Effector CD8-positive, alpha-beta T cell (primary cell): ENCODE measurements at places on chromosomes 5 and 9.

GRCh38 chr5:107975568-107975967 is 304.8 kb upstream of the EFNA5 start:
- no peak for DNase-seq

DNA sequence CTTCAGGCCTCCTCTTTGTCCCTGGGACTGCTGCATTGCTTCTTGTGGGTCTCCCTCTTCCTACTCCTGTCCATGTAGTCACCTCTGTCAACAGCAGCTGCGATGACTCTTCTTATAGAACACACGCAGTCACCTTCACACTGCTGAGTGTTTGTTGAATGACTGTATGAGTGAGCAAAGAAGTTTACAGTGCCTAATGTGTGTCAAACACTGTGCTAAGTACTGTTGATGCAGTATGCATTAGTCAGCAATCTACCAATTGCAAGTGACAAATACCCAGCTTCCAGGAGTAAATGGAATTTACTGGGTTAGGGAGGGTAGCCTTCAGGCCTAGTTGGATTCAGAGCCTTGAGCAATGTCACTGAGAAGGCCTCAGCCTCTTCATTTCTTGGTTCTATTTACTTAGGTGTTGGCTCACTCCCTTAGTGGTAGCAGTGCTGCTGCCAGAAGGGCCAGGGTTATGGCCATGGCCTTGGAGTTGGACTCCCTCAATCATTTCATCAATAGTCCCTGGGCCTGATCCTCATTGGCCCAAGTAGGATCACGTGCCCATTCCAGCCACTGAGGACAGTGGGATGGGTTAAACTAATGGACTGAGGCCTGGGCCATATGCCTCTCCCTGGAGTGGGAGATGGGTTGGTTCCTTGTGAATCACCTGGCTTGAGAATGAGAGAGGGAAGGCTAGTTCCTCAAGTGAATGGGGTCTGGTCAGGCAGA is 93.5 kb downstream of the RGS3 start:
- DNase-seq, result no peak

DNA sequence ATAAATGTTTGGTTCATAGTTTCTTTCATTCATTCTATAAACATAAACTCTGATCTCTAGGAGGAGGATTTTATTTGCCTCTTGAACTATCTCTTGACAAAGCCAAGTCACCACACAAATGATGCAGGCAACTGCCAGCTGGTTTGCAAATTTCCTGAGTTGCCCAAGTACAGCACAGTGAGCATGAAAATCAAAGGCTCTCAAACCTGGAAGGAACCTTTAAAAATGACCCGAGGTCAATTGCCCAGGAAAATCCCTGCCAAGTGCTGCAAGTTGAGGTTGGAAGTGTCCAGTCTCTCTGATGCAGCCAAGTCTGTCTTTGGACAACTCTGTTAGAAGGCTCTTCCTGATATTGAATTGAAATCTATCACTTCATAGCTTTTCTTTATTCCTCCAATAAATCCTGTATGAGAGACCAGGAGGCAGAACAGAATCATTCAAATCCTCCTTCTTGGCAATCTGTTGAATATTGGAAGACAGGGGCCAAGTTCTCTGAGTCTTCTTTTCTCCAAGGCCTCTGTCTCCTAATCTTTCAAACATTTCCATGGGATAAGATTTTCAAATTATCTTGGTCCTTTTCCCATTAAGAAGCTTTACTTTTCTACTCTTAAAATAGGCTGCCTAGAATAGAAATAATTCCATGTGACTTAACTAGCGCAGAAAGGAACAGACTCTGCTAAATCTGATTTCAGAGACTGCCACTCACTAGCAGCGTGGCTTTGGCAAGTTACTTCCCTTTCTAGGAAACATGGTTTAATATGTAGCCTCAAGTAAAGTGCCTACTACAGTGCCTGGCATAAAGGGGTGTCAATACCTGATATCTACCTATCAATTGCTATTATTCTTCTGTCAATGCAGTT is 159.2 kb downstream of the SNX18 start:
- no peak for DNase-seq

GRCh38 chr9:22079873-22080341 is 70.8 kb upstream of the CDKN2B start:
- DNase-seq, result no peak

DNA sequence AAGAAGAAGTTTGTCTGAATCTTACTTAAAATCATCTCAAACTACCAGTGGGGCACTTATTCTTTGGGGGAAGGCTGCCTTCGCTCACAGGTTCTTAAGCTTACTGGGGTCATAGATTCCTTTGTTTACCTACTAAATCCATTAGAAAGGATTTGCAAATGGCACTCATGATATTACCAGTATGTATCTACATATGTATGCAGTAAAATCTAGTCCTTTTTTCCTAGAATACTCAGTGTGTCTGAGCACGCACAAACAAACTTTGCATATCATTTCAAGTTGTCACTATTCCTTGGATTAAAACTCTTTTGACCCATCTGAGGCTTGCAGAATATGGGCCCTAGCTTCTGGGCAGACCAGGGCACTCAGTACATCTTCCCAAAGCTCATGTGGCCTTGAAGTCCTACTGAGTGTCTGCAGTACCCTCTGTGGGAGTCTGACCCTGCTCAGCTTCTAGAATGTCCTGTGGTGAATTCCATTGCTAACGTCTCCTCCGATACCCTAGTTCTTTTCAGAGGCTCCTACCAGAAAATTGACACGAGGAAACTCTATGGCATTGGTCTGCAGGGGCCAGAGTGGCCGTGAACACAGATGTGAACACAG is 297.9 kb downstream of the SLIT3 start:
- no peak for DNase-seq

GRCh38 chr9:121269642-121270254 is 1.8 kb downstream of the GSN start:
- DNase-seq, result no peak

DNA sequence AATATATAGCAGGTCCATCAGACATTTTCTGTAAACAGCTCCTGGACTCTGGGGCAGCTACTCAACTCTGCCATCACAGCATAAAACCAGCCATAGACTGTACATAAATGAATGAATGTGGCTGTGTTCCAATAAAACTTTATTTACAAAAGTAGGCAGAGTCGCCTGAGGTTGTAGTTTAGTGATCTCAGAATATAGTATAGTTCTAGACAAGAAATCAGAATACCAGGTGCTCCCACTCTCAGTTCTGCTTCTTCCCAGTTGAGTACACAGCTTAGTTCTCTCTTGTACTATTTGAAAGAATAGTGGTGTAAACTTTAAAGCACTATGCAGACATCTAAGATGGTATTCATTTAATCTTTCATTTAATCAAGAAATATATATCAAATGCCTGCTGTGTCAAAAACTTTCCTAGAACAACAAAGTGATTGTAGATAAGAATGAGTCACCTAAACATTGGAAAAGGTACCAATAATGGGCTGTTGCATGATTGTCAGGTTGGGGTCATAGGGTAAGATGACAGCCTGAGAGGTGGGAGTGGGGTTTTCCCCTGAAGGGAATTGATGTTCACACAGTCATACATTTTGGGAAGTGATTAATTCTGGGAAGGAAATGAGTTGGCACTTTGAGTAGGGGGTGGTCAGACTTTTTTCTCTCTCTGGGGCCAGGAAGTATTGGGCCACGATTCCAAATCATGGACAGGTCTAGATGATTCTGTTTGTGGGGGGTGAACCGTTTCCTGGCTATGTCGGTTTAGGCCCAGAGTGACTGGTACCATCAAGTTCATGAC is 37.0 kb downstream of the TNFSF8 start:
- no peak for DNase-seq

GRCh38 chr9:70303268-70303667 is 44.5 kb downstream of the SMC5 start:
- no peak for DNase-seq

GRCh38 chr5:172091956-172092732 is 85.7 kb upstream of the FBXW11 start:
- DNase-seq, result no peak

- no peak for DNase-seq
Measured at GRCh38 chr9:124632077-124632621, 125.0 kb upstream of the NR5A1 start.

- no peak for DNase-seq
Measured at GRCh38 chr5:33153831-33154230, 286.9 kb upstream of the TARS1 start.

DNA sequence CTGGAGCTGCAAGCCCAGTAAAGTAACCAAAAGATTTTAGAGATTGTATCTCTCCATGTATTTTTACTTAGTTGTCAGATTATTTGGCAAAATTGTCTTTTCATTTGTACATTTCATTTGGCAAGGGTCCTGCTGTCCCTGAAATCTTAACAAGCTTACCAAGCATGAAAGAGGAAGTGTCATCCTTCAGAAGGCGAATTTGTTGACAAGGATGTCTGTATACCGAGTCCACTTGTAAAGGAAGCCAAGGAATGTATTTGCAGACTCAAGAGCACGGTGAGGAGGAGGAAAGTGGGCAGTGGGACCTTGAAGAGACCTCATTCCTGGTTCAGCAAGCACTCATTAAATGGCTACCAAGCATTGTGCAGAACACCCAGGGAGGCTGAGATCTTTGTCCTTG is 7.5 kb upstream of the OTULINL start:
- no peak for DNase-seq

DNA sequence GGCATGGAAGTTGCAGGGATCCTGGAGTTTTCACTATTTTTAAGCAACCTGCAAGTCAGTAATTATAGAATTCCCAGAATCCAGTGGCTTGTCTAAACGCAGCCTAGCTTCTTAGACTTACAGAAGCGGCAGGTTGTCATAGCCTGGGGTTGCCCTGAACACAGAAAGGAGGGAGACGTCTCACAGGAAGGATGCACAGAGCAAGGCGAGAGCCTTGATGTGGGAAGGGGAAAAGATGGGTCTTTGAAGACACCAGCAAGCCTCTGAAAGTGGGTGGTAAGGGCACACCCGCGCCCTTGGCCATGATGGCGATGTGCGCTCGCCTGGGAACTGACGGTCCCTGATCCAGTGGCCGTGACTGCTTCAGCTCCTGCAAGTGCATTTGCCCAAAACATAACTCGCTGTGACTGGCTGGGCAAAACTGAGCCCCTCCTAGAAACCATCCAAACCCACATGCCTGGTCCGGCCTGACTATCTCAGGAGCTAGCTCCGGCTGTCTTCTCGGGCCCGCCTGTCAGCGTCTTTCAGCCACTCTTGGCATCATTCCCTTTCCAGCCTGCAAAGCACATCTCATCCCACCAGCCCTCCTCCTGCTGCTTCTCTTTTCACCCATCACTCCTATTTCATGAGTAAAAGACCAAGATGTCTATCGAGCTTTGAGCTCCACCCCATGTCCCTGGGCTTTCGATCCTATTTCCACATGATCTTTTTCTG is 17.1 kb downstream of the FBP1 start:
- DNase-seq, result no peak

GRCh38 chr9:109311286-109311685 is 9.6 kb downstream of the EPB41L4B start:
- no peak for DNase-seq

DNA sequence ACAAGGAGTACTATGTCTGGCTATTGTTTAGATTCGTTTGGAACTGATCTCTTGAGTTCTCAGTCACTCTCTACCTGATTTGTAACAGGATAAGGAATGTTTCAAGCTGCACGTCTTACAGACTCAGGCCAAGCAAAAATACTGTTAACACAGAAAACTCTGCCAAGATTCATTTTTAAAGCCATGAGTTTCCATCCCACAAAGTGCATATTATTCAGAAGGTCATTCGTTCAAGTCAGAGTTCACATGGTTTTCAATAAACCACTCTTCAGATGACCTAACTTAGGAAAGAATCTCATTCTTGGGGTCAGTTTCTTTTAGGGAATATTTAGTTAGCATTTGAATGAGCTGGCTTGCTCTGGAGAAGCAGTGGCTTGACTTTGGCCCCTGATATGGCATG is 49.3 kb downstream of the F2R start:
- no peak for DNase-seq

DNA sequence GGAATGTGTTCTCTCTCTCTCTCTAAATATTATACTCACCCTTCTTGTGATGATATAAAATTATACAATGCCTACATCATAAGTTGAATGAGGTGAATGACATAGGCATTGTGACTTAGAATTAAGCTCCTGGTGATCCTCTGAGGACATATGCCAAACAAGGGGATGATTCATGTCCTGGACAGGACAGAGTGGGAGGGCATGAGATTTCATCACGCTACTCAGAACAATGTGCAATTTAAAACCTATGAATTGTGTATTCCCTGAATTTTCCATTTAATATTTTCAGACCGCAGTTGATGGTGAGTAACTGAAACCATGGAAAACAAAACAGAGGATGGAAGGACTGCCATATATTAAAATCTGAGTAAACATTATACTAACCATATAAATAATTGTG is 782.2 kb upstream of the NUDT12 start:
- DNase-seq, result no peak

- DNase-seq, result no peak
Measured at GRCh38 chr5:107799306-107799705, 128.6 kb upstream of the EFNA5 start.

- DNase-seq, result no peak
Measured at GRCh38 chr9:133807818-133808217, 69.7 kb upstream of the SARDH start.

GRCh38 chr5:149207831-149208230 is 63.8 kb upstream of the AFAP1L1 start:
- no peak for DNase-seq

DNA sequence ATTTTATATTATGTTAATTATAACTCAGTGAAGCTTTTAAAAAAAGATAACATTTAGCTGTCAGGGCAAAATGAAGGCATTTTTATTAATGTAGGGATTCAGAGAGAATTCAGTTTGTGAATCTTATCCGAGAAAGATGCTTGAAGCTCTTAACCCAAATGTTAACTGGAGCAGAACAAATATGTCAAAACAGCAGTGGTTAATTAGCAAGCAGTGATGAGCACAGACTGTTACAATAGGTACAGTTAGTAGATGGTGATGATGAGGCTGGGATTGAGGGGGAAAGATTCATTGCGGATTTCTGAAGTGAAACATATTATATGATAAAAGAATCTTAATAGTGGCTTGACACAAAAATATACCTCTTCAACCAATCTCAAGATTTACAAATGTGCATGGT is 356.7 kb downstream of the DIRAS2 start:
- DNase-seq, result no peak

DNA sequence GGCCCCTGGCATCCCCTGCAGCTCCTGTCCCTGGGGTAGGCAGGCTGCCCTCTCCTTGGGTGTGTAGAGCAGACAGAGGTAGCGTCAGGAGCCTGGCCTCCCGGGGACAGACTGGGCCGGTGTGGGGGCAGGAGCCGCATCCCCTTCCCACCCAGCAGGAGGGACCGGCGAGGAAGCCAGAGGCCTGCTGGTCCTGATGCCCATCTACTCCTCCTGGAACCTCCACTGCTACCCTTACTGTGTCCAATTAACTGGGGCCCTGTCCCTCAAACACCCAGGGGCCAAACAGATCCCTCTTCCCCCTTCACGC is 15.6 kb downstream of the RALGDS start:
- DNase-seq, result no peak

DNA sequence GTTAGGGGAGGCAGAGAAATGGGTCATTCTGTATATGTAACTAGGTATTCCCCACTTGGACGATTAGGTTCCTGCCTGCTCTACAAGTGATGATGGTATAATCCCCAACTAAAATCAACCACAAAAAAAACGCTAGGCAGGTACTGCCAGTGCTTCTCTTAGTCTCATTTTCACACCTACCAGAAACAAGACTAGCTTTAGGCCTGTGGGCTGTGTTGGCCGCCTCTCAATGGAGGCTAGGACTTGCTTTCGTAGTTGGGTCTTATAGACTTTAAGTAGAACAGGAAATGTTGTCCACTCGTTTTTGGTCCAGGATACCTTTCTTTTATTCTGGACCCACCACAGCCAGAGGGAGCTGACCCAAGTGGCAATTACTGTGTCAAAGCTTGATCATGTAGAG is 111.8 kb downstream of the UNC13B start:
- no peak for DNase-seq

GRCh38 chr5:10315201-10315600 is 7.5 kb upstream of the CMBL start:
- DNase-seq, result no peak
